ENCODE measurements at places on chromosomes 5 and 9.

- DNase-seq, result no peak
These were observed 72.3 kb downstream of the NIPSNAP3B start for GRCh38 chr9:104836235-104836634.

GRCh38 chr5:172699999-172700364, 58.9 kb downstream of the NEURL1B start:
- DNase-seq, result no peak

- DNase-seq, result no peak
These were observed 4.4 kb downstream of the NOP16 start for GRCh38 chr5:176383961-176384360.

- no peak for DNase-seq
These were observed 147.8 kb downstream of the ARRDC3 start for GRCh38 chr5:91235271-91235694.

DNA sequence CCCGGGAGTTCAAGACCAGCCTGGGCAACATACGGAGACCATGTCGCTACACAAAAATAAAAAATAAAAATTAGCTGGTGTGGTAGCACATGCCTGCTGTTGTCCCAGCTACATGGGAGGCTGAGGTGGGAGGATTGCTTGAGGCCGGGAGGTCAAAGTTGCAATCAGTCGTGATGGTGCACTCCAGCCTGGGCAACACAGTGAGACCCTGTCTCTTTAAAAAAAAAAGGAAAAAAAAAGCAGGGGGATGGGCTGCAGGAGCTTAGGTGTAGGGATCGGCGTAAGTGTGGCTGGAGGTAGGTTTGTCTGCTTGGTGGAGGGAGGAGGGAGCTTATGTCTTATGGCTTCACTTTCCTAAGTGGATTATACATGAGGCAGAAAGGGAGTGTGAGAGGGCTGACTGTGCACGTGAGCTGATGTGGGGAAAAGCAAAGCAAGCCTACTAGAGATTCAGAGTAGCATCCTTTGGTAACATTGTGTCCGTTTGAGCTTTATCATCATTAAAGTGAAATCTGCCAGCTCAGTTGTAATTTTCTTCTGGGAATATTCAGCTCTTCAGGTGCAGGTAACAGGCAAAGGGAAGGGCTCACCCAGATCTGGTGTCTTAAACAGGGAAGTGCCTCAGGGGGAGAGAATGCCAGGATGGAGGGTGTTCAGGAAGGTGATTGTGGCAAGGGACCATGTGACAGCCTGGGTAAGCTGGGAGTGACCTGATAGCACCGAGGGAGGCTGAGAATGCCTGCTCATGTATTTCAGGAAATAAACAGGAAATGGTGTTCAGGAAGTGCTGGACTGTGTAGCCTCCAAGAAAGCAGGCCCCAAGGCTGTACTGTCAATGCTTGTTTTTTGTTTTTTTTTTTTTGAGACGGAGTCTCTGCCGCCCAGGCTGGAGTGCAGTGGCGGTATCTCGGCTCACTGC, 17.6 kb upstream of the SETX start:
- DNase-seq, result no peak

DNA sequence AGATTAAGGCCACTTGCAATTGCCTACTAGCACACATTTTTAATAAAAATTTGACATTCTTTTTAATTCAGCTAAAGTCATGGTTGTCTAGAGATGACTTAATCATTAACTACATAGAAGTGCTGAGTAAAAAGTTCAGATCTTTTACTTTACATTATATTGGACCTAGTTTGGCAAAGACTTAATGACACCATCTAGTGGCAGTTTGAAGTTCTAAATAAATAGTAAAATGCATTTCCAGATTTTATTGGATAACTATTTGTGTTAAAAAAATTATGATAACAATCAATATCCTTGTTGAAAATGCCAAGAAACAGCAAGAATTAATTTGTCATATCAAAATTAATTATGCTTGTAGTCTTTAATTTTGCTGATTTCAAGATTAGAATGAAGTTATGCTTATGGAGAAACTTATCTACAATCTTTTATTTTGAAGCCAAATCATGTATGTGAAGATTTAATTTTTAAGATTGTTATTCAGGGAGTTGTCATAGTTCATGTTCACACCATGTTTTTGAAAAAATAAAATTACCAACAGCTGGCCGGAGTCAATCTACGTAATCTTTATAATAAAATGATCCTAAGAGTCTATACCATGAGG, 69.6 kb upstream of the PJA2 start:
- peak; percentile 16 for DNase-seq

- no peak for DNase-seq
These were observed 256.1 kb upstream of the IRX2 start for GRCh38 chr5:3007577-3007976.

DNA sequence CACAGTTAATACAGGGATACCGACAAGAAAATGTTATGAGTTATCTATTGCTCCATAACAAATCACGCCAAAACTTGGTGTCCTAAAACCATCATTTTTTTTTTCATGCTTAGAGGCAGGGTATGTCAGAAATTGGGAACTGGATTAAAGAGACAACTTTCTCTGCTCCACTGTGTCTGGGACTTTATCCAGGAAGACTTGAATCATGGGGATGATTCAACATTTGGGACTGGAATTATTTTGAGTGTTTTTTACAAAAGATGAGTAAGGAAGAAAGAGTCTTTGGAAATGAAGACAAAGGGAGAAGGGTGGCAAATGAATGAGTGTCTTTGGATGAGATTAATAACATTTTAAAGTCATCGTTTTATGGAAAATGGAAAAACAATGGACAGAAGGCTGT, 1883.7 kb upstream of the C9orf72 start:
- no peak for DNase-seq

DNA sequence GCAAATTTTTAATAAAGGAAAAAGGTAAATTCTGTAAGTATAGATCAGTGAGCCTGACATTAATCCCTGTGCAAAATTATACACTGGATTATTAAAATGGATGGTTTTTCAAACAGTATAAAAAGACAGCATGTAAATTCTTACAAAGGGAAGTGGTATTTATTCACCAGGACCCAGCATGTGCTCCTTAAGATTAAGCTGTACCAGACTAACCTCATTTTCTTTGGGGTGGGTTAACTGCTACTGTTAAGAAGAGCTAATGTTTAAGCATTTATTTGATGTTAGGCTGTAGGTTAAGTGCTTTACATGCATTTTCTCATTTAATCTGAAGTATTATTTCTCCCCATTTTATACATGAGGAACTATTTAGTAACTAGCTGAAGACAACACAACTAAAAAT, 60.3 kb upstream of the RFX3 start:
- DNase-seq, result no peak

DNA sequence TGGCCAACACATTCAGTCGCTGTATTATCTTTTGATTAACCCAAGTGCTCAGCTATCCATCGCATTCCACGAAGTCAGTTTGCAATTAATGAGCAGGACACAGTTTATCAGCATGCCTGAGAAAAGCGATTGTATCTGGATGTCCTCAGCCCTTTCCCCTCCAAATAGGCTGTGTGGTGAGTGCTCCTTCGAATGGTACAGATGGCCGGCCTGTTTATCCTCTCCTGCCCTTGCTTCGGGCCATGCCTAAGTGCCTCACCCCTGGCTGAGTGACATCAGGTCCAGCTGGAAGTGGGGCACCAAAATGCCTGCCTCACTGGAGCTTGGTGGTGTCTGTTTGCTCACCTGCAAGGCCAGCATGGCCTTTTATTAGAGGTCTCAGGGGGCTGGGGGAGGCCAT, 317.3 kb downstream of the GADD45G start:
- DNase-seq, result no peak

DNA sequence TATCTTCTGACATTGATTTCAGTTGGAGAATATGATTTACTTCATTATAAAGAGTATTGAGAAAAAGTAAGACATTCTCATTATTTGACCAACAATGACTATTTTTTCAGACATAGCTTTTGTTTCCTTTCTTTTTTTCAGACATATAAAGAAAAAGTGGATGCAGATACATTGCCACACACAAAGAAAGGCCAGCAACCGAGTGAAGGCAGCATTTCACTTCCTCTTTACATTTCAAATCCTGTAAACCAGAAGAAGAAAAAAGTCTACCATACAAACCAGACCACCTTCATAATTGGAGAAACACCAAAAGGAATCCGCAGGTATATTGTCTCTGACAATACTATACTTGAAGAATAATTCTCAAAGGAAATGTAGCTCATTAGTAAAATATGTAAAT, 128.9 kb downstream of the ERCC6L2 start:
- DNase-seq, result no peak

GRCh38 chr9:100515578-100516494, 42.9 kb downstream of the TMEFF1 start:
- DNase-seq, result no peak

DNA sequence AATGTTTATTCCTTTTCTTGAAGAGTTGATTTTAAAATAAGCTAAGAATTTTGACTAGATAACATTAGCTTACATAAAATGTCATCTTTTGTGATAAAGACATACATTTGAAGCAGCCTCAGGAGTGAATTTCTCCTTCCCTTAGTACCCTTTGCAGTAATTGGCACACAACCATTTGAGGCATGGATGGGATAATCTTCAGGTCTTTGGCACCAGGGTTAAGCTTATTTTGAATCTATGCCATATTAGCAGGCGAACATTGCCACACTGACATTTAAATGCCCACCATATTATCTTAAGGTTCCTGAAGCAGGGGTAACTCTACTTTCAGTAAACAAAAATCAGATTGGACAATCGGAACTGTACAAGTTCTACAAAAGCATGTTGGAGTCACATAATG, 126.0 kb downstream of the NR3C1 start:
- no peak for DNase-seq

- no peak for DNase-seq
These were observed 58.1 kb upstream of the MTAP start for GRCh38 chr9:21744320-21744719.

DNA sequence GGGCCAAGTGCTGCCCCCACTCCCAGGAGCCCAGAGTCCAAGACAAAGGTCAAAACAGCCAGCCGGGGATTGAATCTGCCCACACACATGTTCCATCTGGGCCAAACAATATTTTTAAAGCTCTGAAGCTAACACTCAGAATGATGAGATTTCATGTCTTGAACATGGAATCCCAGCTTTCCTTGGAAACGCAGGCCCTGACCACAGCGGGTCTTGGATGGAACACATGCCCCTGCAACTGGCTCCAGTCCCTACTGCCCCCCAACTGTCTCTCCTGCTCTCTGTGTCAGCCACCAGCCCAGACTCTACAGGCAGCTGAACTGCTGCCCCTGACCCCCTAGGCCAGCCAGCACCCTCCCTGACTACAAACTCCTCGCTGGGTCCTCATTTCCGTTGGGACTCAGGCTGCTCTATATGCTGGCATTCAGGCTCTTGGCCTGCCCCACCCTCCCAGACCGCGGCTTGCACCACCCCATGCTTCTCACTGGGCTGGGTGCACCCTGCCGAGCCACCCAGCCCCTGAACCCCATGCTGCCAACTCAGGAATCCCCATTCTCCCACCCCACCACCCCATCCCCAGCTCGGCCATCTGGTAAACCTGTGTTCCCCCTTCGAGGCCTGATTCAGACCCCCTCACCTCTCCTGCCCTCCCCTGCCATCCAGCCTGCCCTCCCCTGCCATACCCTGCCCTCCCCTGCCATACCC, 71.7 kb downstream of the ADAMTS2 start:
- DNase-seq, result no peak

- DNase-seq, result no peak
These were observed 70.8 kb upstream of the COL5A1 start for GRCh38 chr9:134570711-134571325.

DNA sequence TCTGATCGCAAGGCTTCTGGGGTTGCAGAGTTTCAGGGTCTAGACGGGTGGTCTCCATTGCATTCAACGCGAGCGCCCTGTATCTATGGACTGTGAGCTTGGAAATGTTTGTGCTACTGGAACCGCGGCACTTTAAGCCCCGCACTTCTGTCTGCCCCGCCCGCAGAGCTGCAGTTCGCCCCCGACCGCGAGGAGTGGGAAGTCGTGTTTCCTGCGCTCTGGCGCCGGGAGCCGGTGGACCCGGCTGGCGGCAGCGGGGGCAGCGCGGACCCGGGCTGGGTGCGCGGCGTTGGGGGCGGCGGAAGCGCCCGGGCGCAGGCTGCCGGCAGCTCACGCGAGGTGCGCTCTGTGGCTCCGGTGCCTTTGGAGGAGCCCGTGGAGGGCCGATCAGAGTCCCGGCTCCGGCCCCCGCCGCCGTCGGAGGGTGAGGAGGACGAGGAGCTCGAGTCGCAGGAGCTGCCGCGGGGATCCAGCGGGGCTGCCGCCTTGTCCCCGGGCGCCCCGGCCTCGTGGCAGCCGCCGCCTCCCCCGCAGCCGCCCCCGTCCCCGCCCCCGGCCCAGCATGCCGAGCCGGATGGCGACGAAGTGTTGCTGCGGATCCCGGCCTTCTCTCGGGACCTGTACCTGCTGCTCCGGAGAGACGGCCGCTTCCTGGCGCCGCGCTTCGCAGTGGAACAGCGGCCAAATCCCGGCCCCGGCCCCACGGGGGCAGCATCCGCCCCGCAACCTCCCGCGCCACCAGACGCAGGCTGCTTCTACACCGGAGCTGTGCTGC, 1.0 kb downstream of the ADAMTS19 start:
- no peak for DNase-seq

GRCh38 chr5:5037674-5038073, 102.5 kb upstream of the ADAMTS16 start:
- DNase-seq, result no peak

GRCh38 chr9:137778336-137778735, 99.2 kb upstream of the CACNA1B start:
- DNase-seq, result no peak

- no peak for DNase-seq
These were observed 118.0 kb downstream of the FSTL4 start for GRCh38 chr5:133494232-133494922.

DNA sequence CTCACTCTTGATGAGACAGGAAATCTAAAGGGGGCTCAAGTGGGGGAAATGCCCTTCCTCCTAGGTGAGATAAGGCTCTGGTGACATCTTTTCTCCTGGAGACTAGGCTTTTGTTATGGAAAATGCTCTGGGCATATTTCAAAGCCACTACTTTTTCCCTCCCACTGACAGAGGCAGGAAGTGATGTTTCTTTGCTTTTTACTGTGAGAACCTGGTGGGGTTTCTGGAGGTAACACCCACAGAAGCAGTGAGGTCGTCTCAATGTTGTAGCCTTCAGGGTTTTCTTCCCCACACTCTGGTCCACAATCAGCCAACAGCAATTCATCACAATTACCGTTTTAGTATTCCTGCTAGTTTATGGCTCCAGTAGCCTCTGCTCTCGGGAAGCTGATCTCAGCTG, 41.4 kb upstream of the FAM240B start:
- DNase-seq, result no peak

DNA sequence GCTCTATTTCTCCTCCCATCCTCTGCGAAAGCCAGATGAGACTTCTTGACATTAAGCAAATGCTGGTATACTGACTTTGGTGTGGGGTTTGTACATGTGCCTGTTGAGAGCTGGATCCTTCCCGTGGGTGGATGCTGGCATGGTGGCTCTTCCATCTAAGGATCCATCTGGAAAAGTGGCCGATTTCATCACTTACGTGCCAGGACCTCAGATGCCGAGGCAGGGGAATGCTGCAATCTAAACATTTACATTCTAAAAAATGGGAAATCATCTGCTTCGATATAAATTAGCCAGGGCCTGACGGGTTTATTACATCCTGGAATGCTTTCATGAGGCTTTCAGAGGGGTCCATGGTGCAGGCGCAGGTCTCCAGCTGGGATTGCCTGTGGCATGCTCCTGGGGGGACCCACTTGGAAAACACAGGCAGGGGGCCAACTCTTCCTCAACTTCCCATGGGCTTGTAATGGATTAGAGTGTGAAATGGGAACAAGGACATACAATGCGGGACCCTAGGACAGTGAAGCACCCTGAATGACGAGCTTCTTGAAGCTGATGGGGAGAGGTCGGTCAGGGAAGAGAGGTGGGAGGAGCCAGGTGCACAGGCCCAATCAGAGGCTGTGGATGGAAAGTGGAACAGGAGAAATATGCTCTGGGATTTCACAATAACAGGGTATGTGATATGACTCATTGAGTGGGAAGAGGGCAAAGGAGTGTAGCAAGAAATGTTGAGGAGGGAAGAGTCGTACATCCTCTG, 105.5 kb upstream of the PITX1 start:
- no peak for DNase-seq
